Inflammatory macrophage treated with lipopolysaccharide for 1 hour (primary cell): ENCODE measurements at places on chromosomes 5 and 9.

- DNase-seq = no peak
Observed at GRCh38 chr5:172453206-172453985, 929 bp downstream of the SH3PXD2B start.

GRCh38 chr9:90546200-90546599 is 96.4 kb downstream of the DIRAS2 start:
- no peak for DNase-seq

DNA sequence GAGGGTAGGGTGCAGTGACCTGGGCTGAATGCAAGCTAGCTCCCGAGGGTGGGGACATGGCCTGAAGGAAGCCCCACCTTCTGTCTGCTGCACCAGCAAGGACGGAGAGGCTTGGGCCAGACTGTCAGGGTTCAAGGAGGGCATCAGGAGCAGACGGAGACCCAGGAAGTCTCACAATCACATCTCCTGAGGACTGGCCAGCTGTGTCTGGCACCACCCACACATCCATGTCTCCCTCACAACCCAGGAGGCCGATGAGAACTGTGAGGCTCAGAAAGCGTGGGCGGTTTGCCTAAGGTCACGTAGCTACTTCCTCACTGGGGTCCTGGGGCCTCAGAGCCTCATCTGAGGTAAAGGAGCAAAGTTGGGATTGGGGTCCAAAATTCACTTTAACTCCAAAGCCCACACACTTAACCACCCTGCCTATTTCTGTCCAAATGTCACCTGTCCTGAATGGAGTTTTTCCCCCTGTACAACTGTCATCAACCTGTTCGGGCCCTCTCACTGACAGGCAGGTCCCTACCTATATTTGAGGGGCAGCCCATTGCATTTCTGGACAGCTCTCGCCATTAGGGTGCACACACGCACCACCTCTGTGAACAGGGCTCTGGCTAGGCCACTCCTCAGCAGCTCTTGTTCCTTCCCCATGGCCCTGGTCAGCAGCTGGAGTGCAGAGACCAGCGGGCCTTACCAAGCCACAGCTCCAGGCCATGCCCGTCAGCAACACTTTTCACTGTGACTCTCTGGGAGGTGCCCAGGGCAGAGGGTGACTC is 3.4 kb downstream of the IL13 start:
- peak; percentile 55 for DNase-seq

DNA sequence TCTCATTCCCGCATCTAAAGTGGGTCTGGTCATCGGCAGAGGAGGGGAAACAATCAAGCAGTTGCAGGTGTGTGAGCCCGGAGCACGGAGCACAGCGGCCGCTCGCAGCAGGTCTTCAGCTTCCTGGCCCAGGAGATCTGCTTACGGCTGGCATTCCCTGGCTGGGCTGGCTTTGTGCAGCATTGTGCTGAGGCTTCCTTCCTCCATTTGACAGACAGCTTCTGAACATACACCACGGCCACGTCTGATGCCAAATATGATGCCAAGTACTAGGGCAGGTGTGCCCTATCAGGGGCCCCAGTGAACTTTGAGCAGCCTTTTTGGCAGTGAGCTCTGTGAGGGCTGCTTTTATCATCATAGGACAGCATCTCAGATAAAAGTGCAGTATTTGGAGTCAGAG is 37.1 kb downstream of the FUBP3 start:
- no peak for DNase-seq

DNA sequence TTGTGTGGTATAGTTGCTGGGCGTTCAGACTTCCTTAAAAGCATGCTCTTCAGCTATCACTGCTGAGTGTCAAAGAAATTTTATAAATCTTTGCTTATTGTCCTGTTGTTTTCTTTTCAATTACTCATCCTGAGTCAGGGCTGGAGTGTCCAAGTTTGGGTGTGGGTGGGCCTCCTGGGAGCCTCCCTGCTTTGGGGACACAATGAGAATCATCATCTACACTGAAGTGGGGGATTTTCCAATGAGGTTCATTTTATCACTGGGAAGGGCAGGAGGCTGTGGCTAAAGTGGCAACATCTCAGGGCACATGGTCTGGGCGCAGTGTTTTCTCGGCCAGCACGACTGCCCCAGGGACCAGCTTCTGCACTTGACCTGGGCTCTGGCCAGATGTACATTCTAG is 19.5 kb downstream of the GFPT2 start:
- peak; percentile 77 for DNase-seq

- DNase-seq = no peak
Observed at GRCh38 chr5:337563-338130, 16.1 kb downstream of the AHRR start.

- no peak for DNase-seq
Observed at GRCh38 chr5:55657443-55657842, 54.7 kb downstream of the SLC38A9 start.

- no peak for DNase-seq
Observed at GRCh38 chr9:114069476-114070187, 8.5 kb downstream of the AMBP start.

GRCh38 chr5:141518618-141519015 is 29.7 kb downstream of the PCDHGC5 start:
- DNase-seq = no peak

- peak; percentile 16 for DNase-seq
Observed at GRCh38 chr5:113336975-113337374, 97.8 kb downstream of the TSSK1B start.

- no peak for DNase-seq
Observed at GRCh38 chr5:40479939-40480338, 199.8 kb upstream of the PTGER4 start.

DNA sequence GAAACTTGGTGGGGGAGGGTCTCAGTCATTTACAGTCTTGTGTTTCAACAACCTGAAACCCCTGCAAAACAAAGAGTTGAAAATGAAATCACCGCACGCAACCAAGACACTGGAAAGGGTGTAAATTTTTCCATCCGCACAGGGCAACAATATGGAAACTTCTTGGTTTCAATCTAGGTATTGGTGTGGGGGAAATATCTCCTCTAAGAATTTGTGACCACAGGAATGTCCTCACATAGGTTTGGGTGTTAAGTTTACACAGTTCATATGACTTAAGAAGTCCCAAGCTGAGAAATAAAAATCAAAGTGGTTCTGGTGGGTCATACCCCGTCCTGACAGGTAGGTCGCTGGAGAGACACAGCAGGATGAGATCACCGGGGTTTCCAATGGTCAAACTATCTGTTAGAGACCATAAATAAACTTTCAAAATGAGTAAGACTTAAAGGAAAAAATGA is 51.9 kb upstream of the PIP5K1B start:
- DNase-seq = no peak

DNA sequence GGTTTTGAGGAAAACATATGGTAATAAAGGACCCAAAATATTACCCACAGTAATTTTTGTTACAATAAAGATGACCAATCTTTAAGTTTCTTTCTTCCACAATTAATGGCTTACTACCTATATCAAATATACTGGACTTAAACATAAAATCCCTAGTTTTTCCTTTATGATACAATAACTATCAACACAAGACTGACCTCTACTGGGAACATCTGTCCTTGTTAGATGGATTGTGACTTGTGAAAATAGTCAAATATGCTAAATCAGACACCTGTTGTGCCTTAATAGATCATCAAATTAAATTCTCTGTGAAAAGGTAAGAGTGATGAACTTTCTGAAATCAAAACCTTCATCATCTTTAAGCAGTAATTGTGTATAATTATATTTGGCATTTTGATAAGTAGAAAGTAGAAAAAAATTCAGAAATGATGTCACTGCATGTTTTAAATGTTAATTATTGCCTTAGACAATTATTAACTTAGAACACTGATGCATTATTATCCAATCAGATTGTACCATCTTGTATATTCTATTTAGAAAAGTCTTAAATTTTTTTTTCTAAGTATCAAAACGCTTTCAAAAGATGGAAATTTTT is 113.6 kb downstream of the DEPDC1B start:
- peak; percentile 41 for DNase-seq
